ENCODE measurements at places on chromosomes 12 and 14.
A peak's percentile ranks its signal among the peaks of the same experiment; 100 is the strongest.

DNA sequence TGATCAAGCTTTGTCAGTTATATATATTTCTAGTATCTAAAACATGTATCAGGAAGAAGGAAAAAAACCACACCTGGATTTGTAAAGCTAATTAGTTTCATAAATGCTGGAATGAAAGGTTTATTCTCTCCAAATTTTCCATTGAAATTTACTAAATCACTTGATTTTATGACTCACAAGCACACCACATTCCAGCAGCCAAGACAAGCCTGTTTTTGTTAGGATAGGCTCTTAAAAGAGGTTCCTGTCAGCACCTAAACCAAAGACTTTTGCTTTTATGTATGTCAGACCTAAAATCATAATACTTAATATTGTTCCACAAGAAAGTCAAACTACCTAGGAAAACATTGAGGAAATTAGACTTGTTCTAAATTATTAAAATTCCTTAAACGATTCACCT is 85.3 kb upstream of the PAWR start:
- DNase-seq = no peak

- no peak for DNase-seq
Measured at GRCh38 chr12:15846887-15847286, 35.3 kb upstream of the STRAP start.

DNA sequence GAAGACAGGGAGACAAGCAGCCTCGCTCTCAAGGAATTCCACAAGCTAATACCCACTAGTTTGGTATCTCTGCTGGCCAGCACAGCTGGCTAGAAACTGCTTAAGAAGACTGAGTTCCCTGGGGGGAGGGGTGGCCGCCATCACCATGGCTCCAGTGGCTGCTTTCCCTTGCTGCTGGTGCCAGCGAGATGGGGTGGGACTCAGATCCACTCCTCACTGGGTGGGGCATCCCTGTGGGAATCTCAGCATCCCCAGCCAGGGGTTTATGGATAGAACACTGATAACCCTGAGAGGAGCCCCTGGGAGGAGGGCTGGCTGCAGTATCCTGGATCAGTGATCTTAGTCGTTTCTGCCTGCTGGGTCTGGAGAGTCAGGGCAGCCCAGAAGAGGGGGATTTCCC is 170.6 kb upstream of the MDGA2 start:
- no peak for DNase-seq

DNA sequence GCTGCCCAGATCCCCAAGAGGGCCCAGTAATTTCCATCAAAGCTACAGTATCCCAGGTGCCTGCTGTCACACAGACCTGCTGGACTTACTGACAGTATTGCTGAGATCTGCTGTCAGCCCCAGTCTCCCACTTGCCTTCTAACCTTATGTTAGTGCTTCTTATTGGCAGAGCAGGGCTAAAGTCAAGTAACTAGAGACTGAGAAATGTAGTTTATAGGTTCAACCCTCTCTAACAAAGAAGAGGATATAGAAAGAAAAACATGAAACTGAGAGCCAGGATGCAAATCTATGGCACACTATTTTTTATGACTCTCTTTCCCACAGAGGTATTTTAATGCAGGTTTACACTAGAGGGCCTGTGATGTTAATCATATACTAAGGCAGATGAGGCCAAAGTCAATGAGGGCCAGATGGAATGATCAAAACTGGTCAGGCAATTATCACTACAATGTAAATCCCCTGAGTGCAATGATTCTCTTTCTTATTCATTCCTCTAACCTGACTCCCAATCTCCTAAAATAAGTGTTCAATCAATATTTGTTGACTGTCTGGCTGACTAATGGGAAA is 781.9 kb downstream of the VRK1 start:
- DNase-seq = no peak

- DNase-seq = peak; percentile 84
Measured at GRCh38 chr14:102544747-102545460, 35.3 kb upstream of the ANKRD9 start.

DNA sequence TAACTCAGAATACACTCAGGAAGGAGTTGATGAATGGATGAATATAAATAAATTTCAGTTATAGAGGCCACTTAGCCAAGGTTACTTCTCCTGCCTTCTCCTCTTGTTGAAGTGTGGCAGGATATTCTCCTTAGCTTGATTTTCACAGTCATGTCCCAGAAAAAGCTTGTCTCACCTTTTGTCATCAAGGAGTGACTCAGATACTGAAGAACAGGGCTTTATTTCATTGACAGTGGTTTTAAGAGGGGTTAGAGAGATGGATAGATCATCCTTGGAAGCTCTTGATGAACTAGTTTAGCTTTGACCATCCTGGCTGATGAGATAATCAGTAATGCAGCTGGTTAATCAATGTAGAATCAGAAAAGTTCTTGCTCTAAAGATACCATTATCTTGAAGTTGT is 35.0 kb upstream of the CFAP54 start:
- no peak for DNase-seq

GRCh38 chr14:69004731-69005431 is 25.8 kb upstream of the ACTN1 start:
- DNase-seq = no peak

- no peak for DNase-seq
Measured at GRCh38 chr14:41606532-41607303, at the start of gene LRFN5. TSS of gene LRFN5 (plus strand) at chr14:41606876.

DNA sequence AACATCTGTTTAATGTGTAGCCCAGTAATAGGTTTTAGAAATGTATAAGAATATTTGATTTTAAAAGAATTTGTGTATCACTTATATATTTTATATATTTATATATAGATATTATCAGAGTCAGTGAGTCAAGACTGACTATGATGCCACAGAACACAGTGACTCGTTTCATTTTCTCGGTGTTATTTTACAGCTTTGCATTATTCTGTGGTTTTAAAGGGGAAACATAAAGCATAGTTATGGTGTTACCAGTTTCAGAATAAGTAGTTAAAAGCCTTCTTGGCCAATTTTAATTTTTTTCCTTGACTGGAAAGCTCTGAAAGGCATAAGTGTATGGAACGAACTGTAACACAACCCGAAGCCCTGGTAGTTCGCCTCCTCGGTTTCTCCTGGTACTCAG is 91.0 kb downstream of the GRIP1 start:
- DNase-seq = no peak

DNA sequence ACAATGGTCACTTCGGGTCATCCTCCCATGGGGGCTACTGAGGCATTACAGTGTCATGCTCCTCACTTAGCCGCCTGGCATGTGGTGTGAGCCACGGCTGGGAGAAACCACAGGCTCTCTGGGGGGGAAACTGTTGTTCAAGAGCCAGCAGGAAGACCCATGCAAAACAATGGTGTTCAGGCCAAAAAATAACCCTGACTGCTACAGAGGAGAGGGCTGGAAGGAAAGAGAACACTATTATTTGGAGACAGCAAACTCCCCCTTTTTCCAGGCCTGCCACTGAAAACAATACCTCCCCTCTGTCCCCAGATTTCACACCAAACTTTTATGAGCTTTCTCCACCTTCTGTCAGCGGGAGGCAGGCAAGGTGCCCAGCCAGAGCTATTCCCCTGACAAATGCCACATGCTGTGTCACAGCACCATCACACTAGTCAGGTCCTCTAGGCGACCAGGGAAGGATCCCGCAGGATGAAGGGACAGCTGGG is 83.7 kb downstream of the CHGA start:
- DNase-seq = no peak

GRCh38 chr12:26789731-26790644 is 43.0 kb downstream of the ITPR2 start:
- DNase-seq = no peak

DNA sequence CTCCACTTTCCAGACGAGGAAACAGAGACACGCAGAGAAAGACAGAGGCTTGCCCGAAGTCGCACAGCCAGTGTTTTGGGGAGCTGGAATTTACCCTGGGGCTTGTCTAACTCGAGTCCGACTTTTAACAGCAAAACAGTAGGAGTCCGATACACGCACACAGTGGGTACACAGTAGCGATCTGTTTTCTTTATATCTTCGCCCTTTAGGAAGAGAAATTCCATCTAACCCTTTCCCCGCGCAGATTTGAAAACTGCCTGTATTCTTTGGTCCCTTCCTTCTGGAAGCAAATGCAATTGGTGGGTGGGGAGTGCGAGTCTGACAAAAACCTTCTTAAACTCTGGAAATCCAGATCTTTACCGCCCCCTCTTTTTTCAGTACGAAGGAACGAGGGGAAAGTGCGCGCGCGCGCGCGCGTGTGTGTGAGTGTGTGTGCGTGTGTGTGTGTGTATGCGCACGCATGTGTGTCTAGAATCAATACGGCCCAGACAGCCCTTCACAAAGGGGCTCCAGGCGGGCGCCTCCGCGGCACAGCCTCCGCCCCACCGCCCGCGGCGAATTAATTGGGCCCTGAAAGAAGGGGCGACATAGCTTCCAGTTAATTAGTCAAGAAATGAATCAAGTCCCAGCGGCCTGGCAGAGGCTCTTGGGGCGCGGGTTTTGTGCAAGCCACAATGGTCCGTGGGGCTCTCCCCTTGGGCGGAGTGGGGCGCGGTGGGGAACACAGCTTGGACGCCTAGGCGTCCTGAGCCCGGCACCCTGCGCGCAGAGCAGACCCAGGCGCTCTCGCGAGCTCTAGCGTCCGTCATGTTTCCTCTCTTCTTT is 14.0 kb upstream of the TBX3 start:
- DNase-seq = no peak

GRCh38 chr12:111428081-111428727 is 22.5 kb downstream of the SH2B3 start:
- DNase-seq = no peak

- no peak for DNase-seq
Measured at GRCh38 chr12:88172844-88173407, 30.8 kb downstream of the TMTC3 start.

GRCh38 chr12:54131641-54132280 is 57.0 kb downstream of the SMUG1 start:
- DNase-seq = no peak

DNA sequence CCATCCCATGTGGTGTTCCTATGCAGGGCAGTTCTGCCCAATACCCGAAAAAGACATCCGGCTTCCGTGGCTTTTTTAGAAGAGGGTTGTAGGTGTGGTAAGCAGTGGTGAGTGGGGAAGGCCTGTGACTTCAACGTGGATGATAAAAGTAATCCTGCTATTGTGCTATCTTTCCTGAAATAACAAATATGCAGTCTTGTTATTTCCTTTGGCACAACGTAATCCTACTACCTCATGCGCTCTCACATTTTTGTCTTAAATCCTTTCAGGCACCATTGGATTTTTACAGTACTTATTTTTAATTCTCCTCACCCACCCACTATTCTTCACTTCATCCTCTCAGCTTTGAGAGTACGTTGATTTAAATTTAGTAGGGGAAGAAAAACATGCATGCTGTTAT is 96.8 kb downstream of the IPO8 start:
- no peak for DNase-seq

DNA sequence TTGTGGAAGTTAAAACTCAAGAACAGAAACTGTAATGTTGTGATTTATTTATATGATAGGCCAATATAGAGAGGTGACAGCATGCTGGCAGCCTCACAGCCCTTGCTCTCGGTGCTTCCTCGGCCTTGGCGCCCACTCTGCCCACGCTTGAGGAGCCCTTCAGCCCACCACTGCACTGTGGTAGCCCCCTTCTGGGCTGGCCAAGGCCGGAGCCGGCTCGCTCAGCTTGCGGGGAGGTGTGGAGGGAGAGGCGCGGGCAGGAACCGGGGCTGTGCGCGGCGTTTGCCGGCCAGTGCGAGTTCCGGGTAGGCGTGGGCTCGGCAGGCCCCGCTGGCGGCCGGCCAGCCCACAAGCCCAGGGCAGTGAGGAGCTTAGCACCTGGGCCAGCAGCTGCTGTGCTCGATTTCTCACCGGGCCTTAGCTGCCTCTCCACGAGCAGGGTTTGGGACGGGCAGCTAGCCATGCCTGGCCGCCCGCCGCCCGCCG is 65.8 kb upstream of the SLC8A3 start:
- peak; percentile 82 for DNase-seq

DNA sequence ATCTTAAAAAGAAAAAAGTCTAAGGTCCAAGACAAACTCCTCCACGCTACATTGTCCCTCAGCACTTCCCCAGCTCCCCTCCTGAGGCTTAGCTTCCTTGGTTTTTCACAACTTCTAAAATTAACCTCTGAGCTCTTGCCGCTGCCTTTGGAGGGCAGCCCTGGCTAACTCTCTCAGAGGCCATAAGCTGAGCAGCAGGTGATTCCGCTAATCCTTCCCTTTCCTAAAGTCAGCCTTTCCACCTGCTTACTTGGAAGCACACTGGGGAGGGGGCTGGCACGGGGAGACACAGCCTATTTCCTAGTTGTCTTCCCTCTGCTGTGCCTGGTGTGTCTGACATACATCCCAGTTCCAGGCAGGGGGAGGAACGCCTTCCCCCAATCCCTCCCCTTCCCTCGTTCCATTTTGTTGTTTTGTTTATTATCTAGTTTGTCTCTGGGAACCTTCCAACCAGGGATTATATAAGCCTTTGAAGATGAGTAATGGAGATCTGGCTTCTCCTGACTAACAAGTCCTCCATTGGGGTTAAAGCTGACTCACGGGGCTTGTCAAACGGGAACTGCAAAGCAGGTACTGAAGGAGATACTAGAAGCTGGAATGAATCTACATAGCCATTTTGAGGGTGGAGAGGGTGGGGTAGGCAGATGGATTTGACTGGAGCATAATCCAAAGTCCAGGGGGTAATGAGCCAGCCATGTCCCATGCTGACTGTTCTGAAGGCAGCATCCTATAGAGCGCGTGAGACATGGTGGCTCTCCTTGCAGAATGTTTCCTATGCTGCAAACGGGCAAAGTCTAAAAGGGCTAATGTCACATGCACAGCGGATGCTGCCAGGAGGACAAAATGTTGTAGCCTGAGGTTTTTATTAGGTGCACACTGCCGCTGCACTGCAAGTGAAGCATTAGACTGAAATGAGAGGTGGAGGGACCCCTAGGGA is 230.8 kb downstream of the FOXN3 start:
- no peak for DNase-seq

DNA sequence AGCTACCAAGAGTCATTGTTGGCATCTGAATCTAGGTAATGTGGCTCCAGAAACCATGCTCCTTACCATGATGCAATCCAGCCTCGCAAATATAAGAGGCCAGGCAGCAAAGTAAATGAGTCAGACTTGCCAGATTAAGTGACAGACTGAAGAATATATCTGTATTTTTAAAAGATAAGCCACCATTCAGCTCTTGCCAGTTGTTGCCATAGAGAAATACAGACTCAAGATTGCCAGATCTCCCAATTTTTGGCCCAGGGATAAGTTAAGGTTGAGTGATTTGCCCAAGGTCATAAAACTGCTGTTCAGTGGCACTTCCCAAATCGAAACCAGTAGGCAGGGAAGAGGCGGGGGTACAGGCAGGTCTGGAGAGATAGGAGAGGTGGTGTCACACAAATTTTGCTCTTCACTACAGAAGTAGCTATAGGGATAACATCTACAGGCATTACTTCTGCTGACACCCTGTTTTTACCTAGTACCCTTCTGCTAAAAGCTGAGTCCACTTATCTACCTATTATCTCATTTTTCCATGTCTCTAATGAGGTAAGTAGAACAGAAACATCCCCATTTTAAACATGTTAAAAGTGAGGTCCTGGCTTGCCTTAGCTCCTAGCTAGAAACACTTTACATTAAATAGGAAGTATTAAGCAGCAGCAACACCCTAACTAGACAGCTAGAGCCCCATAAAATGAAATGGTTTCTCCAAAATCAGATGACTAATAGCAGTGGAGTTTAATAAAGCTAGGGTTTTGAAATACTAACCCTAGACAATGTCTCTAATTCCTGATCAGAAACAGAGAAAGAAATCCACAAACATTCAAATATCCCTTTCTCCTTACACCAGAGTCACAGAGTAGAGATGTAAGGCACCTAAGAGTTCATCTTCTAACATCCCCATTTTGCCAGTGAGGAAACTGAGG is 19.5 kb downstream of the DCAF5 start:
- peak; percentile 74 for DNase-seq

GRCh38 chr12:27723212-27723611 is 12.6 kb downstream of the MRPS35 start:
- no peak for DNase-seq

- DNase-seq = no peak
Measured at GRCh38 chr12:10750385-10750727, 27.2 kb upstream of the YBX3 start.

Measured in hematopoietic multipotent progenitor cell treated with erythropoietin and hydrocortisone succinate and interleukin-3 and kit ligand, for 6 days (in vitro differentiated cells).